ENCODE measurements at places on chromosomes 6 and 20. TPM values are rescaled to one million over a fixed set of nuclear protein-coding genes. Genes with fewer than 3 reads are reported as not detected.

C6orf15 gene
- total RNA-seq = not detected

PHACTR1 gene
- total RNA-seq = 0.26 TPM

ACSS1 gene
- 3.9 TPM for total RNA-seq

CALHM4 gene
- not detected for total RNA-seq

CHRNA4 gene
- total RNA-seq = not detected

ZNF334 gene
- 7.9 TPM for total RNA-seq

OLIG3 gene
- not detected for total RNA-seq

TBX18 gene
- 0.77 TPM for total RNA-seq

DNA sequence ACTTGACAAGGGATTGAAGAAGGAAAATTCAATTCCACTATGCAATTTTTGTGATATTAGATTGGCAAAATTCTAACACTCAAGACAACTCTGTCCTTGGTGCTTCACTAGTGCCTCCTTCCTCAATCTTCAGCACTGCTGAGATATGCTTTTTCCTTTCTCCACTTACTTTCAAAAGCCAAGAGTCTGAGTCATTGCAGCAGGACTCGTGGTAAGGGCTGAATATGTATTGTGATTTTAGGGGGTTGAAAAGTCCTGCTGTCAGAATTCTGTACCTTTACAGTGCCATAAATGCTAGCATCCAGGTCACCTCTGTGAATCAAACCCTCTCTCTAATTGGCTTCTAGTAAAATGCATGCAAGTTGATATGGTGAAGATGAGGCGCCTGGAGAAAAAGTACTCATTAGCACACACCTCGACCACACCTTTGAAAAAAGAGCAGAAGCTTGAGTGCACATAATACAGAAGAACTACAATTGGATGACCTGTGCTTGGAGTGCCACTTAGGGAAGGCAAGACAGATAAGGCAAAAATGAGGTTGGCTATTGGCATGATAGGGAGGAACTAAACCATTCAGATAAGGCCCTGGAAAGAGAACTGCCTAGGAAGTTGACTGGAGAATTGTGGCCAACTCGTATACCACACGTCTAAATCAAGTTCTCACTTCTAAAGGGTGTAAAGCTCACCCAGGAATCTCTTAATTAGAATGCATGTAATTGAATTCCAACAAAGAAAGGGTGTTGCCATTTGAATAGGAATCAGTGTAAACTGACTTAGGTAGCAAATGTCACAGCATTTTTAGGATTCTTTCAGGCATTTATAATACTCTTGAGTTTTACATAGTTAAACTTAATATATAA, 43.6 kb upstream of the FAM83B start:
- no peaks in the 10 kb centered on the region for H3K27me3 ChIP-seq
- no peak overlapping the region for H3K27ac ChIP-seq
- DNase-seq = peak; percentile 70
- H3K4me3 ChIP-seq = no peak overlapping the region
- no peaks in the 10 kb centered on the region for H3K36me3 ChIP-seq

GRCh38 chr6:82072751-82073150, 174.8 kb downstream of the IBTK start:
- H3K27ac ChIP-seq = no peak overlapping the region
- DNase-seq = peak; percentile 85
- H3K27me3 ChIP-seq = no peaks in the 10 kb centered on the region
- no peaks in the 10 kb centered on the region for H3K4me1 ChIP-seq

DNA sequence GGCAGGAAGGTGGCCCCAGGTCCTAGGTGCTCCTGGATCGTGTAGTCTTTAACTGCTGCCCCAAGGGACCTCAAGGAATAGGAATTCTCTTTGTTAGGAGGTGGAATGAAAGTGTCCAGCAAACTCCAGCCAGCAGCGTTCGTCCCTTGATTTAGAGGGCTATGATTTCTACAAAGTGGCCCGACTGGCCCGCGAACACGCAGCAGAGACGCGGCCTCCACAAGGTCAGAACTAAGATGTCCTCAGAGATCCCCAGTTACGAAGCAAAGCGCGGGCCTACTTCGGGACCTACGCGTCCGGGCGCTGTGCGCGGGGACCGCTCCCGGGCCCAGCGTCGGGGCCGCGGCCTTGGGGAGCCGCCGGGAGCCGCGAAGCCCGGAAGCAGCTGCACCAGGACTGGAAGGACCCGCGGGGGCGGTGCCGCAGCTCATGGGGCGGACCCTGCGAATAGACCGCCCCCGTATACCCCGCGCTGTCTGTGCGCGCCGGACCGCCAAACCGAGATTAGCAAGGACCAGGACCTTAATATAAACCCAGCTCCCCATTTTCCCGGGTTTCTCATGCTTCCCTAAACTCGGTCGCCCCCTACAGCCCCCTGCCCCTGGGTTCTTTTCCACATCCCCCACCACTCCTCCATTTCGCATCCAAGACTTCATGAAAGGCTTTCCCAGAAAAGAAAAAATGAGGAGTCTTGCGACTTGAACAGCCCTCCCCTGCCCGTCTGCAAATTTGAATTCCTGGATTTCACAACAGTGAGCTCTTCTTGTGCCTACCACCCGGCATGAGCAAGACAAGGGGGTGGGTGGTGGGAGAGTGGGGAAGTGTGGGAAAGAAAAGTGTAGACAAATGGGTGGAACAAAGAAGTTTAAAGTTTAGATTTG, at the start of gene C6orf47:
TSS of gene C6orf47 (minus strand) at position 398 of the 881 bp plus-strand sequence. CDS start 831 bp downstream, outside the sequence.
- DNase-seq = peak; percentile 78
- peaks cover 5% of the 10 kb centered on the region for H3K36me3 ChIP-seq
- peaks cover 22% of the 10 kb centered on the region for H3K4me1 ChIP-seq
- H3K4me3 ChIP-seq = peak within 1 kb of the TSS; percentile 90

- no peaks in the 10 kb centered on the region for H3K27me3 ChIP-seq
- H3K4me3 ChIP-seq = no peak overlapping the region
- no peaks in the 10 kb centered on the region for H3K36me3 ChIP-seq
These were observed 18.0 kb upstream of the SIRPB2 start for GRCh38 chr20:1509237-1509636.

DNA sequence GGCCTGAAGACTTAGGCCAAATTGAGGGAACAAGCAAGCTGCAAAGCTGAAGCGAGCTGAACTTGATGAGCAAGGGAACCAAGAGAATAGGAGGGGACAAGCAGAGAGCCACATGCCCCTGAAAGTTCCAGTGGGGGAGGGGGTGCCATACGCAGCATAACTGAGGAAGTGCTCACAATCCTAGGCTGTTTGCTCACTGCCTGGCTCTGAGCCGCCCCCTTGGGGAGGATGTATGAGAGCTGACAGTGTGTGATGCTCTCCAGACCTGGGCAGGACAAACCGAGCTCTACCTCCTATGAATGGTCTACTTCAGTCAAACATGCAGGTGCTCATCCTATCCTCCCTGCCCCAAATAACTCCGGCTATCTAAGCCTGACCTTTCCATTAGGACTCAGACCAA, 52.1 kb downstream of the FAXC start:
- no peaks in the 10 kb centered on the region for H3K4me1 ChIP-seq
- H3K27me3 ChIP-seq = no peaks in the 10 kb centered on the region
- DNase-seq = no peak
- no peak overlapping the region for H3K4me3 ChIP-seq

DNA sequence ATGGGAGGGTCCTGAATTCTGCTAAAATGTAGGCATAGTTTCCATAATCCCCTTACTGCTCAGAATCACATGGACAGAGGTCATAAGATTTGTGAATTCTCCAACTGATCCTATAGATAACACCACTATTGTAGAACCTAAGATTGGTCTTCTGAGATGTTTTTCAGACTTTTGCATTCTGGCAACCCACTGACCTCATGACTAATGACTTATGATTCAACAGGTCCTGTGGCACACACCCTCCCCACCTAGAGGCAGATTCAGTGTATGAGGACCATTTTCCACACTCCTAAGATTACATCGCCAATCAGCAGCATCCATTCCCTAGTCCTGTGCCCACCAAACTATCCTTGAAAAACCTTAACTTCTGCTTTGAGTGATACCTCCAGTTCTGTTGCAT, 207.2 kb downstream of the BTBD9 start:
- no peak overlapping the region for H3K27ac ChIP-seq
- H3K36me3 ChIP-seq = no peaks in the 10 kb centered on the region
- peak; percentile 49 for DNase-seq

- H3K27ac ChIP-seq = no peak overlapping the region
- H3K4me3 ChIP-seq = peak overlapping the region; percentile 69
- peaks cover 4% of the 10 kb centered on the region for H3K4me1 ChIP-seq
- no peaks in the 10 kb centered on the region for H3K36me3 ChIP-seq
These were observed 4.8 kb upstream of the TMEM14A start for GRCh38 chr6:52666071-52666470.

DNA sequence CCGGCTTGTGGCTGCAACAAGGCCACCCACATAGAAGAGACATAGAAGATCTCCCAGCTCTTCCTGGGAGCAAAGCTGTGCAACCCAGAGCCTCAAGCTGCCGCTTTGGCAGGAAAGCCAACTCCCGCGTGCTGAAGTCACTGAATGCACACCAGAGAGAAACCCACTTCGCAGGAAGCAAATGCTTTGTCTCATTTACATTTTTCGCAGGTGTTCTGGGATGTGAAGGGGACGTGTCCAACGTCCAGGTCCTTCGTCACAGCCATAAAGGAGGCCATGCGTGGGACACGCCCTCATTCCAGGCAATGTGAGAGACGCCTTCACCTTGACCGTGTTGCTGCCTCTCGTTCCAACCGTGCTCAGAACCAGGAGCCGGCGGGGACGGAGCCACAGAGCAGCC, 24.4 kb downstream of the KCNQ2 start:
- no peak overlapping the region for H3K27ac ChIP-seq
- no peak overlapping the region for H3K4me3 ChIP-seq

DNA sequence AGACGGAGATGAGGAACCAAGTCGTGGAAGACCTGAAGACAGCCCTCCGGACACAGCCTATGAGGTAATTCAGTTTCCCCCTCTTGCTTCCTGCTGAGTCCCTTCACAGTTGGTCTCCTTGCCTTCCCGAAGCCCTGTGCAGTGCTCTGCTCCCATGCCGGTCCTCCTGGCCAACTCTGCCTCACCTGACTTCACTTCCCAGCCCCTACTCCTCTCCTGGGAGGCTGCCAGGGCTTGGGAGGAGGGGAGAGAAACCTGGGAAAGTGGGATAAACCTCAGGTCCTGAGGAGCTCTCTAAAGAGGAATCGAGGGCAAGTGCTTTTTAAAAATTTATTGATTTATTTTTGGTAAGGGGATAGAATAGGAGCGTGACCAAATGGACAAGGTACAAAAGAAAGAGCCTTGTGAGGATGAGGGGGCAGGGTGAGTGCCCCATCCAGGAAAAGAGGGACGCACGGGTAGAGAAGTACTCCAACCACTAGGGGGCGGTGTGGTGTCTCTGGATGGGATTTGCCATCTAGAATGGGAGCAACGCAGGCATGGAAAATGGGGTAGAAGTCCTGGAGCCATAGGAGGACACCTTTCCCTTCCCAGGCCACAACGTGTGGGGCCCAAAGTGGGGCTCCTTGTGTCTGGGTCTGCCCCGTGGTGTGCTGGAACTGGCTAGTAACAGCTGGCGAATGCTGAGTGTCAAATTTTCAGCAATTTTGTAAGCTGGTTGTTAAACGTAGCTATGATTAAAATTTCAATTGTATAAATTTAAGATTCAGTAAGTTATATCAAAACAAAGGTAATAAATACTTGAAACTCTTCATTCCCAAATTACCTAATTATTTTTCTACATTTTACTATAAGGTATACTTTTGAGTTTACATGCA, 69.0 kb downstream of the MOCS1 start:
- peak; percentile 30 for DNase-seq
- peaks cover 12% of the 10 kb centered on the region for H3K36me3 ChIP-seq
- no peaks in the 10 kb centered on the region for H3K4me1 ChIP-seq
- H3K4me3 ChIP-seq = no peak overlapping the region
- H3K27ac ChIP-seq = no peak overlapping the region
- H3K27me3 ChIP-seq = no peaks in the 10 kb centered on the region

DNA sequence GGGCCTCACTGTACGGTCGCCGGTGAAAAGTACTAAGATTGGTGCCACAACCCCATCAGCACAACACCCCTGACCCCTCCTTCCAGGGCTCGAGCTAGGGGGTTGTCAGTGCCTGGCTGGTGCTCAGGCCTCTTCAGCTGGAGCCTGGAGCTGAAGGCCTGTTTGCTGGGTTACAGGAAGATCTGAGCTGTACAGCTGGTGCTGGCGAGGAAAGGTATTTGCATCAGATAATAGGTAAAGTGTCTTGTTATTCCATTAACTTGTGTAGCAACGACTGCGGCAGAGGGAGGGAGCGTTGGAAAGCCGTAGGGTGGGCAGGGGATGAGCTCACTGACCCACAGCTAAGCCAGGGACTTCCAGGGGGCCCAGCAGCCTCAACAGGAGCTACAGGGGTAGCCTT, 15.8 kb upstream of the SIRPA start:
- no peak overlapping the region for H3K4me3 ChIP-seq
- peaks cover 21% of the 10 kb centered on the region for H3K27me3 ChIP-seq
- no peak overlapping the region for H3K27ac ChIP-seq
- H3K4me1 ChIP-seq = no peaks in the 10 kb centered on the region
- DNase-seq = no peak

DNA sequence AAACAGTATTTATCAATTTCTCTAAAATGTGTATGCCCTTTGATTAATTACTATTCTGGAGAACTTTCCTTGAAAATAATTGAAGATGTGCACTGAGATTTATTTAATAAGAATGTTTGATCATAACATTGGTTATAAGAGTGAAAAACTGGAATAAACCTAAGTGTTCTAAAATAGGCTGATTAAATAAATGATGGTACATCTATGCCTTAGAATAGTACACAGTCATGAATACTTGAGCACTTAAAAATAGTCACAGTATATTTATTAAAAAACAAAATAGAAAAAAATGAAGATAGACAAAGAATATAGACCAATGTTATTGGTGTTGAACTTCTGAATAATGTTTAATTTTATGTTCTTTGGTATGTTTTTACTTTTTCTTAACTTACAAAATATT, 93.0 kb downstream of the ZNF217 start:
- no peak overlapping the region for H3K4me3 ChIP-seq
- no peaks in the 10 kb centered on the region for H3K4me1 ChIP-seq
- no peak for DNase-seq
- no peak overlapping the region for H3K27ac ChIP-seq
- no peaks in the 10 kb centered on the region for H3K36me3 ChIP-seq
- no peaks in the 10 kb centered on the region for H3K27me3 ChIP-seq

DNA sequence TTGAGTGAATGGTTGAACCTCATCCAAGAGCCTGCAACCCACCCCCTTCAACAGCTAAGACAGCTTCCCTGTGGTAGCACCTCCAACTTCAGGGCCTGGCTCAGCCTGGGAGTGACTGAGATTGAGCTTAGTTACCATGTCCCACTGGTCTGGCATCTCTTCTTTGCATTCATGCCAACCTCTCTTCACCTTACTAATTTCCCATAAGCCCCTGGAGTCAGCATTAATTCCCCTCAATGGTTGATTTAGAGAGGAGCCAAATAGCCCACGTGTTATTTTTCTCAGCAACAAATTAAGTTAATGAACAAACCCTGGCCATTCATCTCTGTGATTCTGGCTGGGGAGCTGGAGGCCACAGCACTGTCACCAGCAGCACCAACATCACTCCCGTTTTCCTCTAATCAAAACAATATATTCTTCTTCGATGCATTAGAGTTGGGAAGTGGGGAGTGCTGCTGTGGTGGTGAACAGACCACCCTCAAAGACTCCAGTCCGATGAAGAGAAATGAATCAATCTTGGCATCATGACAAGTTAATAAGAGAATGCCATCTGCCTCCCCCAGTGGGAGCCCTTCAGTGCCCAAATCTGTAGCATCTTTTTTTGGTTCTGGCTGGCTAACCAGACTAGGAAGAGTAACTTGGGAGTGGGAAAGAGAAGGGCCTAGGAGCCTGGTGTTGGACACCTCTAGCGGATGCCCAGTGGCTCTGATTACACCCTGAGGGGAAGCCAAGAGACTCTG, 316.9 kb upstream of the RNF24 start:
- H3K4me1 ChIP-seq = no peaks in the 10 kb centered on the region
- DNase-seq = no peak
- H3K27me3 ChIP-seq = peaks cover 8% of the 10 kb centered on the region
- no peak overlapping the region for H3K4me3 ChIP-seq
- H3K27ac ChIP-seq = no peak overlapping the region

Measured in fibroblast of lung (primary cell).